ENCODE measurements at places on chromosomes 6 and 20.

GRCh38 chr6:167235005-167235404 lies 56.1 kb upstream of the UNC93A start:
- peaks cover 27% of the 10 kb centered on the region for H3K27me3 ChIP-seq
- H3K4me3 ChIP-seq, result no peak overlapping the region
- no peaks in the 10 kb centered on the region for H3K4me1 ChIP-seq
- no peak for DNase-seq

DNA sequence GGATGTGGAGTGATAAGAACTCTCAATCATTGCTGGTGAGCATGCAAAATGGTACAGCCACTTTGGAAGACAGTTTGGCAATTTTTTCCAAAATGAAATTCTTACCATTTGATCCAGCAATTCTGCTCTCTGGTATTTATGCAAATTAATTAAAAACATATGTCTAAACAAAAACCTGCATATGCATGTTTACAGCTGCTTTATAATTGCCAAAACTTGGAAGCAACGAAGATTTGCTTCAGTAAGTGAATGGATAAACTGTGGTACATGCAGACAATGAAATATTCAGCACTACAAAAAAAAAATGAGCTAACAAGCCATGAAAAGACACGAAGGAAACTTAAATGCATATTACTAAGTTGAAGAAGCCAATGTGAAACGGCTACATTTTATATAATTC lies 55.5 kb upstream of the SMLR1 start:
- no peaks in the 10 kb centered on the region for H3K36me3 ChIP-seq
- no peak for DNase-seq

DNA sequence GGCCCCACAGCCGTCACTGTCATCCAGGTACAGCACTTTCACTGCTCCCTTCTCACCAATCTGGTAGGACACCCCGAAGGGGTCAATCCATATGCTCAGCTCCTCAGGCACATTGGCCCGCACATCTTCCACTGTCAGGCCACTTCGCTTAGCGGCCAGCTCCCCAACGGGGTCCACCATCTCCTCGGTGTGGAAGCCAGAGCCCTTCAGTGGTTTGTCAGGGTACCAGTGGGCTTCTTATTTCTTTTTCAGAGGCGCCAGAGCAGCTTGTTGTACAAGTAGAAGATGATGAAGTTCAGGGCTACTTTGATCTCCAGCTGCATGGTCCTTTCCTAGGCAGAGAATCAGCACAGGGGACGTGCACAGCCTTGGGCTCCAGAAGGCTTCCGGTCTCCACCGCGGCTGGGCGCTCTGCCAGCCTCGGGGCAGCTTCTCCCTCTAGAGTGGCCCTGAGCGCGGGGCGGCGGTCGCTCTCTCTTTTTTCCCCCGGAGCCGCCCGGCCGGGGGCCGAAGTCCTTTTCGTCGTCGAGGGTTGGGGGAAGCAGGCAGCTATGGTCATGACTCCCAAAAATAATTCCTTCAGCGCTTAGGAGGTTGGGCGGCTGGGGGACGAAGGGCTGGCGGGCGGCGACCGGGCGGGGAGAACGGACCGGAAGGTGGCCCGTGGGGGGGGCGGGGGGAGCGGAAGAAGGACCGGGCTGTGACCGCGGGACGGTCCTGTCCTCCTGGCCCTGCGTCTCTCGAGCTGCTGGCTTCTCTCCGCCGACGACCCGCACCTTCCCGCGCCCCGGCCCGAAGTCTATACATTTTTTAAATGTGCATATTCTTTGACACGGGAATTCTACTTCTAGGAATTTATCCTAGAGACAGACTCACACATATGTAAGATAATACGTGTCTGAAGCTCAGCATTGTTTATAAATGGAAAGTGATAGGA lies 6.5 kb upstream of the ZSCAN9 start:
- peaks cover 10% of the 10 kb centered on the region for H3K4me1 ChIP-seq
- peak overlapping the region; percentile 60 for H3K4me3 ChIP-seq
- H3K27ac ChIP-seq, result no peak overlapping the region
- H3K36me3 ChIP-seq, result no peaks in the 10 kb centered on the region
- H3K27me3 ChIP-seq, result no peaks in the 10 kb centered on the region

DNA sequence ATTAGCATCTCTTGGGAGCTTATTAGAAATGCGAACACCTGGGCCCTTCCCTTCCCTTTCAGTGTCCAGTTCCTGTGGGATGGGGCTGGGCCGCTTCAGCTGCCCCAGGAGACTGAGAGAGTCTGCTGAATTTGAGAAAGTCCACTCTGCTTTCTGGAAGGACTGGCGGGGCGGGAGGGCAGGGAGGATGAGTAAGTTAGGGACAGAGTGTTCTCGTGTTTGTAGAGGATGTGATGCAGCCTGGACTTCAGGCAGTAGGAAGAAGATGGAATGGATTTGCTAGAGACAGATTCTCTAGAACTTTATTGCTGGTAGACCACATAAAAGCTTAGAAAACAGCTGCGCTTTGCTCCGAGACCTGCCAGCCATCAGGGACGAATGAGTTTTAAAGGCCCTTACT lies 1.1 kb upstream of the TULP4 start:
- no peak overlapping the region for H3K4me3 ChIP-seq
- H3K36me3 ChIP-seq, result no peaks in the 10 kb centered on the region
- no peaks in the 10 kb centered on the region for H3K27me3 ChIP-seq

DNA sequence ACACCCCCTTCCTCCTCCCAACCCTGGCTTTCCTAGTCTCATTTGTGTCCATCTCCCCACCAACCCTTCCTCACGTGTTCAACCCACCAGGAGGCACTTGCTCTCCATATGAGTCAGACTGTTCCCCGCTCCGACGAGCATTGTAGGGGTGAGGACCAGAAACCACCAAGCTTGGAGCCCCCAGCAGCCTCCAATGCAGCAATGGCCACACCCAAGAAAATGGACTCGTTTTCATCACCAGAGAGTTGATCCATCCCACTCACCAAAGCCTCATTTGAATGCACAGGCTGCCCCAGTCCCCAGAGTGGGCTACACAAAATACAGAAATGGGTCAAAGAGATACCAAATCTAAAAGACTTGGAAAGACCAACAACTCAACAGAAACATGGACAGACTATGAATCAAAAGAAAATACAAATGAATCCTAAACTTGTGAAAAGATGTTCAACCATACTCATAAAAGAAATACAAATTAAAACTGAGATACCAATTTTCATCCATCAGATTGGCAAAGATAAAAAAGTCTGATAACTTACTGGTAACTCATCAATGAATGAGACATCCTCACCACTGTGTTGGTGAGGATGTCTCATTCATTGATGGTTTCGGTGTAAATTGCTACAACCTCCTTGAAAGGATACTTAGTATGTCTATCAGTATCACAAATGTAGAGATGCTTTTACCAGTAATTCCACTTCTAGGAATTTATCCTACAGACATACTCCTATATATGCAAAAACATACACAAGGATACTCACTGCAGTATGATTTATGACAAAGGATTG lies 68.1 kb downstream of the TRERF1 start:
- H3K4me3 ChIP-seq, result no peak overlapping the region
- no peak overlapping the region for H3K27ac ChIP-seq

DNA sequence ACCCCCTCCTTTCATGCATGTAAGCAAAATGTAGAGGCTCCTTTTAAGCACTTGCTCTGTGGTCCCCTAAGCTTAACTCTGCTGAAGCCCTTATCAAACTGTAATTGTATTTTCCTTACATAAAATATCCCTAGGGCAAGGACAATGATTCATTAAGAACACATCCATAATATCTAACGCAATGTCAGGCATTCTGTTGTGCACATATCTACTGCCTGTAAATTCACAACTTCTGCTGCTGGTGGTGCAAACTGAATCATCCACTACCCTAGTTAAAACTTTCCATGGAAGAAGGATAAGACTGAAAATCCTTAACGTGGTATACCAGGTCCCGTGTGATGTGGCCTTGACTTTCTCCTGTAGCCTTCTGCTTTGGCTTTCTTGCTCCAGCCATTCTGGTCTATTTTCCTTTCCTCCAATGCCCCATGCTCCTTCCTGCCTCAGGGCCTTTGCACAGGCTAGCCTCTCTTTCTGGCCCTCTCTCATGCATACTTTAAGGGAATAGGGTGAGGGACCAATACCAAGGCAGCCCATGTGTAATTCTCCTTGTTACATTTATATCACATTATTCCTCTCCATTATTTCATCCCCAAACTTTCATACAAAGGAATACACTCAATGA lies 113.6 kb upstream of the ZFP64 start:
- H3K36me3 ChIP-seq, result no peaks in the 10 kb centered on the region
- H3K27me3 ChIP-seq, result peaks cover 71% of the 10 kb centered on the region
- peak; percentile 24 for DNase-seq
- H3K27ac ChIP-seq, result no peak overlapping the region

DNA sequence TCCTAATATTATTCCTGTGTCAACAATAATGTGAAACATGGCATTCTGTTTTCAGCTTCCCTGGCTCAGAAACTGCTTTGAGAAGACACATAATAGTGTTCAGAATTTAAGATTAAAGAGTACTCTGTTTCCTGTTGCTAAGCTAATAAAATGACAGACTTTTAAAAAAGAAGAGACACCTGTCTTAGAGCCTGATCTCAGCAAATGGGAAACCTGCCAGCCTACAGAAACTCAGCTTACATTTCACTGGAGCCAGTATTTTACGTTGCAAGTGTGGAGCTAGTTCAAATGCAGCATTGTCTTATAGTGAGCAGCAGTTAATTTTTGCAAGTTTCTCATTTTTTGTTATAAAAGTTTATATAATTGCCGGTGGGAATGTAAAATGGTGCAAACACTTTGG lies 28.8 kb downstream of the KIZ start:
- no peak for DNase-seq
- H3K27ac ChIP-seq, result no peak overlapping the region
- no peaks in the 10 kb centered on the region for H3K36me3 ChIP-seq
- no peaks in the 10 kb centered on the region for H3K27me3 ChIP-seq

Measured in PC-3 (cell line).